Esophagus squamous epithelium (tissue), 5 donors: ENCODE measurements at places on chromosomes 5 and 9. TPM values are rescaled to one million over a fixed set of nuclear protein-coding genes. Genes with fewer than 3 reads are reported as not detected.

The SLC23A1 gene
- not detected for total RNA-seq

The SKP1 gene
- total RNA-seq, result 159 TPM

The CDH6 gene
- total RNA-seq, result 5.0 TPM

The GDF9 gene
- total RNA-seq, result not detected
